ENCODE measurements at places on chromosomes 5 and 9. TPM values are rescaled to one million over a fixed set of nuclear protein-coding genes. Genes with fewer than 3 reads are reported as not detected.

PRR16 gene
- total RNA-seq = 4.9 TPM

TMC1 gene
- total RNA-seq = 0.26 TPM

DNA sequence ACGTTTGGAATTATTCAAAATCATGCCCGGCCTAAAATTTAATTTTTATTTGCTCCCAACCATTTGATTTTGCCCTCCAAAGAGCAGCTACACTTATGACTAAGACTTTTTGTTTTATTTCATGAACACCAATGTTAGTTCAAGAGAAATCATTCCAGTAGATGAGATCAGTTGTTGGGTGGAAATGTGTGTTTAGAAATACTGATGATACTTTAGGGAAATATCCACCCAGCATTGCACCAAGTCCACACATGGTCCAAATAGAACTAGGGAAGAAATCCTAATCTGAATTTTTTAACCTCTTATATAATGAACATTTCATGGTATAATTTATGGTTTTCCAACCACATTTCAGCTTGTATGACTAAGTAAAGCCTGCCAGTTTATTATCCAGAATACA lies 28.3 kb upstream of the GOLPH3 start:
- DNase-seq = no peak

NUTM2F gene
- not detected for total RNA-seq

GRCh38 chr9:84456527-84456926 lies 116.0 kb upstream of the SLC28A3 start:
- no peak for DNase-seq

DNA sequence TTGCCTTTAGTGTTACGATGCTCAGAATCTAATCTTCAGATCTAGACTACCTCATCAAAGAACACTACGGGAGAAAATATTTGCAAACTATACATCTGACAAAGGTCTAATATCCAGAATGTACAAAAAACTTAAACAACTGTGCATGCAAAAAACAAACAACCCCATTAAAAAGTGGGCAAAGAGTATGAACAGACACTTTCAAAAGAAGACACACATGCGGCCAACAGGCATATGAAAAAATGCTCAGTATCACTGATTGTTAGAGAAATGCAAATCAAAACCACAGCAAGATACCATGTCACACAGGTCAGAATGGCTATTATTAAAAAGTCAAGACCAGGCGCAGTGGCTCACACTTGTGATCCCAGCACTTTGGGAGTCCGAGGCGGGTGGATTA lies 31.0 kb upstream of the MEGF9 start:
- DNase-seq = no peak

DNA sequence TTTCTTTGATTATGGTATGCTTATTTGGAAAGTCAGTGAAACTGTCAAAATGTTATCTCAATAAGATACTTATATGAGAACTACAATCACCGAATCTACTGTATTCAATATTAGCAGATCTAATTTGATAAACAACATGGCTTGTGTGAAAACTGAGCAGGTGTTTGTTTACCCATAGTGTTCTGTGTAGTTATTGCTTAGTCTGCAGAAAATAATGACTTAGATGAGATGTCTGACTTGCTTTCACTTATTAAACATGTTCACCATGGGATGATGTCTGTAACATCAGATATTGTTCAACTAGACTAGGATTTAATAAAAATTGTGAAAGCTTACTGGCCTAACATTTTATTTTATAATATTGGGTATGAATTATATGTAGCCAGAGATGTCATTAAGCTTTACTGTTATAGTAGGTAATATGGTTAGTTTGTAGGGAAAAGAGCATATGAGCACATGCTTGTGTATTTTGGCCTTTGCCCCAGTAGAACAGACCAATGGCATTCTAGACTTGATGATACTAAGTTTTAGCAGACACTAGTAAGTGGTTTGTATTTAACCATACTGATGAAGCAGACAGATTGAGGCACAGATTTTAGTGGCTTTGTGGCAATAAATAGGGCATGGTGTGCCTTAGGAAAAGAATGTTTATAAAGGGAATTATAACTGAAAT lies 16.4 kb downstream of the SUB1 start:
- DNase-seq = no peak

C5orf58 gene
- total RNA-seq = not detected

Measured in left lung (tissue), 14 donors.